Activated naive CD4-positive, alpha-beta T cell treated with anti-CD3 and anti-CD28 coated beads, Interleukin-2, amount 50 U/mL, for 72 hours (primary cell): ENCODE measurements at places on chromosomes 7 and 10.

DNA sequence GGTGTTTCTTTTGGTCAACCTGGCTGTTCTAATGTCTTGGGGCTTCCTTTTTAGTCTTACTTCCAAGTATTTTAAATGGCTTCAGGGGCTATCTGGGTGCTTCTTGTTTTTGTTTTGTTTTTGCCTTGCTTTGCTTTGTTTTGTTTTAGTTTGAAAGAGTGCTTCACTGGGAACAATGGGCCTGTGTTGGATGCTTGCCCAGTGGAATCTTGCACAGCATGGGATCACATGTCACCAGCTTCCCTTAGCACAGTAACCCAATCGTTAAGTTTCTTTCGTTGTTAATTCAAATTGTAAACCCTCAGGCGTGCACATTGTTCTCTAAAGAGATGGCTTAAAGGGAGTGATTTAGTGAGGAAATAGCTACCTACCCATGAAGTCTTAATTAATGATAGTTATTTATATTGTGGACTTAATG, 8.9 kb downstream of the COL17A1 start:
- no peak for DNase-seq

GRCh38 chr7:82665966-82666507, 222.5 kb upstream of the CACNA2D1 start:
- DNase-seq, result no peak

DNA sequence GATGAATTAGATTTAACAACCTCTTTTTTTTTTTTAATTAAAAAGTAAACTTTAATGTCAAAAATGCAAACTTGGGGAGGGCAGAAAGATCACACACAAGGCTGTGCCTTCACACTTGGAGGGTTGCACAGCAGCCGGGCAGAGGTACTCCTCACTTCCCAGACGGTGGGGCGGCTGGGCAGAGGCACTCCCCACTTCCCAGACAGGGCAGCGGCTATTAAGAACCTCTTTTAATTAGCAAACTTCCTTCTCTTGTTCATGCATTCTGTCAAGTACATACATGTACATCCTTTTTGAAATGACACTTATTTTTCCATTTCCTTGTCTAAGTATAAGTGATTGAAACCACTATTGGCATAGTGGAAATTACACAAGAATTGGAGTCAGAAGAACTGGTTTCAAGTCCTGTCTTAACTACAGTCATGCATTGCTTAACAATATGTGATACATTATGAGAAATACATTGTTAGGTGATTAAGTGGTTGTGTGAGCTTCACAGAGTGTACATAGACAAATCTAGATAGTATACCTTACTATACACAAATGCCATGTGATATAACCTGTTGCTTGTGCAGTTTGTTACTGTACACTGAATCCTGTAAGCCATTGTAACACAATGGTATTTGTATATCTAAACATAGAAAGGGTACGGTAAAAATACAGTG, 26.5 kb downstream of the BTRC start:
- DNase-seq, result no peak

DNA sequence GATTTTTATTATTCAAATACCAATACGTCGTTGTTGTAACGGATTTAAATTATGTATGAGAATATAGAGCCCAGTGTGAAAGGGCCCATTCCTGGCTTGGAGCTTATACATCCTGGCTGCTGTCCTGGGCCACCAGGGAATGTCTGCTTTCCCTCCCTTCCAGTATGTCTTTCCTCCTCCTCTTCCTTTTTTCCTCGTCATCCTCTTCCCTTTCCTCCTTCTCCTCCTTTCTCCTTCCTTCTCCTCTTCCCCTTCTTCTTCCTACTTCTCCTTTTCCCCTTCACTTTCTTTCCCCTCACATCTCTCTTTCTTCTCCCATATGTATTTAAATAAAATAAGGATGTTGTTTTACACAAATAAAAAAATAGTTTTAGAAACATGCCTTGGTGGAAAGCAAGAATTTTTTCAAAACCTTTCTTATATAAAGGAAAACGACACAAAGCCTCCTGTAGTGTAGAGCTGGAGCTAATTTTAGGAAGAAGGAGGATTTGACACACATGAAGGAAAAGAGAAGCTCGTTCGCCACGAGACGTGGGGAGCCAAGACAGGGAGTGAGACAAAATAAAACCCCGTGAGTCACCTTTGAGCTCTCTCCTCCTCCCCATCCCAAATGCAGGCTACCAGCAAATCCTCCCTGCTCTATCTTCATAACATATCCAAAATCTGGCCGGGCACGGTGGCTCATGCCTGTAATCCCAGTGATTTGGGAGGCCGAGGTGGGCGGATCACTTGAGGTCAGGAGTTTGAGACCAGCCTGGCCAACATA, 301.1 kb upstream of the LYZL1 start:
- DNase-seq, result no peak

GRCh38 chr7:11434366-11434765, 397.6 kb downstream of the THSD7A start:
- no peak for DNase-seq

GRCh38 chr7:17716816-17717215, 223.5 kb downstream of the SNX13 start:
- DNase-seq, result no peak

DNA sequence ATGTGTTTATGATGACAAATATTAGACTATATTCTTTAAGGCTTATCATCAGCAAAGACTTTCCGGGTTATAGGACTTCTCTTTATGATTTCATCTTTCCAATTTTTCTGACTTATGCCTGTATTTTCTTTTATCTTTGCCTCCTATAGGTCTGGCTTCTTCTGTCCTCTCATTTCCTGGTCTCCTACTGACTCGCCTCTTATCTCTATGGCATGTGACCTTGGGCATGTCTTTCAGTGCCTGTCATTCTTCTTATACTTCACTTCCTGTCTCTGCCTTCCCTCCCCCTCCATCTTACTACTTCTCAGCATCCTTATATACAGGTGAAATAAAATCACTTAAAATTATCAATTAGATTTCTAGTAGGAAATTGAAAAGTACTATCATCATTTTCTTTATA, 42.2 kb downstream of the PCDH15 start:
- no peak for DNase-seq

DNA sequence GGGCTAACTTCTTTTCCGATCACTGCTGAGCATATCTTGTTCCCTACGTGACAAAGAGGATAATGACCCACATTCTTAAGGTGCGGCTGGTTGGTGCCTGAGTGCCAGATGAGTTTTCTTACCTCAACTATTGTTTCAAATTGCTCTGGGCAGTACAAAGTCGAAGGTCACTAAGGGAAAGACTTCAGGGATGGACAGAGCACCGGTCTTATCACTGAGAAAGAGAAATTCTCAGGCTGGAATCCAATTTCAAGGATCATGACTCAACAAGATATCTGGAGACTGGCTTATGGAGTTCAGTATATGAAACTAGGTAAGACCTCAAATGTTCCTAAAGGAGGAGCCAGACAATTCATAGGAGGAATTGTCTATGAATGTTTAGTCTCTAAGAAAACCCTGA, 780.3 kb downstream of the SUGCT start:
- no peak for DNase-seq

- no peak for DNase-seq
These were observed 68.6 kb upstream of the PPP2R2D start for GRCh38 chr10:131832056-131832685.

DNA sequence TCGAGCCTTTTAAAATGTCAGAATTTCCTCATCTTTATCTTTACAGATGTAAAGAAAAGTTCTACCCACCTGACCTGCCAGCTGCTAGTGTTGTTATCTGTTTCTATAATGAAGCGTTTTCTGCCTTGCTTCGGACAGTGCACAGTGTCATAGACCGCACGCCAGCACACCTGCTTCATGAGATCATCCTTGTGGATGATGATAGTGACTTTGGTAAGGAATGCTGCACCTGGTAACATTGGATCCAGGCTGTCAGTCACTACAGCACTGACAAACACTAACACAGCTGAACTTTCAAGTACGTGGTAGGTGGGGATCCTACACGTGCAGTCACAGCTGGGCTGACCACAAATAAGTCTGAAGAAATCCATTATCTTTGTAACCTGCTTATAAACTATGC, 77.6 kb downstream of the GALNT11 start:
- no peak for DNase-seq

DNA sequence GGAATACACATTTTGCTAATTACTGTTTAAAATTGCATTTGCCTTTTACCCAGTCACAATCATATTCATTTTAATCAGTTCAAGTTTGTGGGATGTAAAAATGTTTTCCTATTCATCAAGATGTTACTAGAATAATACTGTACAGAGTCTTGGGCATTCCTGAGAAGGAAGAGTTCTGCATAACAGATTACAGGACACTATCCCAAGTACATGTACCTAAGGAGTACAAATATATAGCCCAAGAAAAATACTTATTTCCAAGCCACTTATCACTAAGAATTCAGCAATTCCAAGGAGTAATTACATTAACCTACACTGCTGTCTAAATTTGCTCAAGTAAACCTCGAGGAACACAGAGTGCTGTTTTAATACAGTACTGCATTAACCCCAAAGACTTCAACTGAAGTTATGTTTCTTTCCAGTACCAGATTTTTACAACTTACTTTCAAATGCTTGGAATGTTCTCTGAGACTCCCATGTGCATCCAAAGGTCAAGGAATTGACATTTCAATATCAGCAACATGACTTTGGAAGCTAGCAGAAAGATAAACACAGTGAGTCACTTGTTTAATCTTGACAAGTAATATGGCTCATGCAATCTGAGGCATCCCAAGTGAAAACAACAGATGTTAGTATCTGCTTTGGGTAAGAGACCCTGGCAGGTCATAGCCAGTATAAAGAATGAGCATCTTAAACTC, 125.4 kb upstream of the BET1 start:
- no peak for DNase-seq

- DNase-seq, result no peak
These were observed 316.3 kb downstream of the FRMD4A start for GRCh38 chr10:14014423-14014822.

- DNase-seq, result no peak
These were observed 118.2 kb downstream of the ANK3 start for GRCh38 chr10:60271319-60272040.

DNA sequence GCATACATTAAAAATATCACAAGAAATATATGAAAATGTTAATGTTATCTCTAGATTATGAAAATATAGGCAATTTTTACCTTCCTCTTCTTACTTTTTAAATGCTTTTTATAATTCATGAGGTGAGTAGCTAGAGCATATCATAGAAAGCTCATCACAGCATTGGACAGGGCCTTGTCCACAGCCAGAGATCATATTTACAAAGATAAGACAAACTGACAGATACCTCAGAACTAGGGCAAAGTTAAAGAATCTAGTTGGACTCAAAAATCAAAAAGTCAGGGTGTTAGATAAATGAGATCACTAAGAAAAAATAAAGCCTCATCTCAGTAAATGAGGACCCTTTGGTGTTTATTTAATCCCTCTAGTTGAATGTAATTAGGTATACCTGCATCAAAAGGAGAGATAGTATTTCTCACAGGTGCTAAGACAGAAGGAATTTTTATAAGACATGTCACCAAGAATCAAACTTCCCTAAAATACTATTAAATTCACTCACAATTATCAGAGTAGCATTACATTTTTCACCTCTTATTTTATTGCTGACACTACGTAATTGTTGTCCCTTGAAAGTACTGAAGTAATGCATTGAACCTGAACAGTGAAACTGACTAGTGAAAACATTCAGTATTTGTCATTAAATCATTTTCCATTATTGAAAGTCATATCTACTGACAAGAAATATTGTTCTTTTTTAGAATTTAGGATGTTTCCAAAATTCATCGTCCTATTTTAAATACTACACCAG, 25.6 kb downstream of the CFAP69 start:
- no peak for DNase-seq

- DNase-seq, result no peak
These were observed 266.0 kb downstream of the MAD1L1 start for GRCh38 chr7:1966631-1967200.

- DNase-seq, result no peak
These were observed 96.2 kb downstream of the C10orf105 start for GRCh38 chr10:71623098-71623985.

- DNase-seq, result no peak
These were observed 59.7 kb upstream of the CCDC71L start for GRCh38 chr7:106720641-106721040.

- DNase-seq, result no peak
These were observed 42.2 kb downstream of the SUFU start for GRCh38 chr10:102545997-102546396.

DNA sequence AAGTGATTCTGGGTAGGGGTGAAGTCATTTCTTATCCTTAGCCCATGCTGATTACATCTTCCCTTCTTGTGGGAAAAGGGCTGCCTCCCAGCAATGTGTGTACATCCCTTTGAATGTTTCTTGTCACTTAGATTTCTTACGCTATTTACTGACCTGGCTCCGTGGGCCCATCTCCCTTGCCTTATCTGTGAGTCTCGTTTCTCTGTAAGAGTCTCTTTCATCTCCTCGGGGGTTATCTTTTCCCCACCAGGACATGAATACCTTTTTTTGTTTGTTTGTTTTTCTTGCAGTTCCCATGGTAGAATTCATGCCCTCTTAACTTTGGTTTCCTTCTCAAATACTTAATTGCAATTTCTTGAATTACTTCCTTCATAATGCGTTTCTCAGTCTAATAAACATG, 107.7 kb downstream of the BAMBI start:
- DNase-seq, result no peak

GRCh38 chr7:64811767-64812166, 17.5 kb downstream of the ZNF138 start:
- no peak for DNase-seq

DNA sequence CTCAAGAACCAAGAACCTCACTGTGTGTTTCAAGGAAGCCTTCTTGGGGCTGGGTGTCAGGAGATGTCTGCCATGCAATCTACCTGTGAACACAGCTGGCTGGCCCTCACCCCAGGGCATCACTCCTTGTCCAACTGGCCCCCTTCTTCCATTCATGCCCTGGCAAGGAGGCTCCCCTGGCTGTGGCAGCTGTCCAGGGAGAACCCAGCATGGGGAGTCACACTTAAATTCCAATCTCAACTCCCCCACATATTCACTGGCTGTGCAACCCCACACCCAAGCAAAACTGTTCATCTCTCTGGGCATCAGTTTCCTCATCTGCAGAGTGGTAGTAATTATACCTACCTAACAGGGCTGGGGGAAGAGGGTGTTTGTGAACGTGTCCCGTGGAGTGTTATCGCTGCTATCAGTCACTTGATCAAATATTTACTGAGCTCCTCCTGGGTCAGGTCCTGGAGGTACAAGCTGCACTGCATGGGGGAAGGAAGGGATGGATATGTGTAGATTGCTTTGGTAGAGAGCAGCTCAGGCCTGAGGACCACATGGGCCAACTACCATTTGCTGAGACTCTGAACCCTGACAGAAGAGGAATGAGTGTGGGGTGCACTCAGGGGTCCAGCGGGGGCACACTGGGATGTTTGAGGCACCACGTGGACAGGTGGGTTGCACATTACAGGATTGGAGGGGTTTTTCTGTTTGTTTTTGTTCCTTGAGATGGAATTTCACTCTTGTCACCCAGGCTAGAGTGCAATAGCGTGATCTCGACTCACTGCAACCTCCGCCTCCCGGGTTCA, 2.1 kb upstream of the GPRIN2 start:
- DNase-seq, result peak; percentile 2

GRCh38 chr7:139861803-139862202, 32.7 kb downstream of the TBXAS1 start:
- DNase-seq, result no peak

- no peak for DNase-seq
These were observed 2.8 kb downstream of the CALHM3 start for GRCh38 chr10:103476046-103476768.
